ENCODE measurements at places on chromosomes 16 and 17.

DNA sequence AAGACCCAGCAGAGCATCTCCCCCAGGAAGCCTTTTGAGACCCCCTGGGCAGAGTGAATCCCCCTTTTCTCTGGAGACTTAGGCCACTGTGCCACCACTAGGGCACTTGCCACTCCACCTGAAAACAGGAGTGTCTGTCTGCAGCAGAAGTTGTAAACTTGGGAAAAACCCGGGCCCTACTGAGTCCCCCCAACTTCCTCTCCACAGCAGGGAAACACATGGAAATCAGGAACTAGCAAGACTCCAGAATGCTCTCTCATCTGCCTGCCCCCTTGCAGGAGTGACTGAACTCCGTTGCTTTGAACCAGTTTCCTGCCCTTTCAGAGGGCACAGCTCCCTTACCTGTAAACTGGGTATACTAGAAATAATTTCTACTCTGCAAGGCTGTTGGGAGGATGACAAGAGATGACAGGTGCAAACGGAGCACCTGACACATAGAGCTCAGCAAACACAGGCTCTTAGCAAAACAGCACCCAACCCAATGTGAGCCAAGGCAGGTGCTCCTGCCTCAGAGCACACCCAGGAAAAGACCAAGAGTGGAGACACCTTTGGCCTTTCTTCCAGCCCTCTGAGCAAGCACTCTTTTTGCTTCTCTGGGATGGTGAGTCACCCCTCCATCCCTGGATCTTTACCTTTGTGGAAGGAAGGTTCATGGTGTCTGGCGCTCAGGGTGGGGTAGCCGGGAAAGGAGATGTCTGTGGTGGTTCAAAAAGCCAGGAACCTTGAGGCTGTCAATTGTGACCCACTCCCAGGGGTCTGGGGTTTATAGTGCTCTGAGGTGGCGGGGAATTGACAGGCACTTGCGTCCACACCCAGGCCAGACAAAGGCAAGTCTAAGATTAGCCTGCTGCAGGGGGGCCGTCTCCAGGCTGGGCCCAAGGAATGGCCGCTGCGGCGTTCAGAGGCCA lies at the start of gene HCRT:
HCRT (minus strand) TSS at position 740 of the 908 bp plus-strand sequence; CDS start at position 653, 87 bp downstream.
- no peak for DNase-seq

GRCh38 chr17:44911133-44912001 lies 3.9 kb downstream of the GFAP start:
- peak; percentile 67 for DNase-seq

GRCh38 chr17:28335959-28336871 lies 654 bp downstream of the TNFAIP1 start:
- DNase-seq = peak; percentile 94

DNA sequence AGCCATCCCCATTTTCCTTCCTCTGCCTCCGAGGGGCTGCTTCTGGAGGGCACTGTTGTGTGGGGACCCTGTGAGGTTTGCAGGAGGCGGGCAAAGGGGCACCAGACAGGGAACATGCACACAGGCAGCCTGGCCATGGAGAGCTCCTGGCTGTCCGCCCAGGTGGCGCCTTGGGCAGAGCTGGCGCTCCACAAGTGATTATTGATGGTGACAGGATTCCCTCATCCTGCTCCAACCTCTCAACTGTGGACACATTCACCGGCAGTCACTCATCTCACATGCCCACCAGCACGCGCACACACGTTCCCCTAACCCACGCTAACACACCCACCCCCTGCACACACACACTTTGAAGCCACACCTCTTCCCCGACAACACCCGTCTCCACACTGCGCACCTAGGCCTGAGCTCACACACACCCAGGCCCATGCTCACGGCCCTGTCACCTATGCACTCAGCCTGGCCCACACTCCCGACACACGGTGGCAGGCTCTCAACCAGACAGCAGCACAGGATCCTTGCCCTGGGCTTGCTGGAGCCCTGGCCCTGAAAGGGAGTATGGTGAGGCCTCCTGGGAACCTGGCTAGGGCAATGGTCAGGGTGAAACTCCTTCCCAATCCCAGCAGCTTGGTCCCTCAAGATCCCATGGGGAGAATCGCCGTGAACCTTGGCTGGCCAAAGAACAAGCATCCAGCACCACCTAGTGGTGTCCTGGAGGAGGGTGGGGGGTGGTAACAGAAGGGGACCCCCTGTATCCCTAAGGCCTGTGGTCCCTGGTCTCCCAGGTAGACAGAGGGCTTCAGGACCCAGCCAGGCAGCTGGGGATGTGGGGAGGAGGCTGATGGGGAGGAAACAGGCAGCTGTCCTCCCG lies 3.6 kb downstream of the PNMT start:
- peak; percentile 85 for DNase-seq

DNA sequence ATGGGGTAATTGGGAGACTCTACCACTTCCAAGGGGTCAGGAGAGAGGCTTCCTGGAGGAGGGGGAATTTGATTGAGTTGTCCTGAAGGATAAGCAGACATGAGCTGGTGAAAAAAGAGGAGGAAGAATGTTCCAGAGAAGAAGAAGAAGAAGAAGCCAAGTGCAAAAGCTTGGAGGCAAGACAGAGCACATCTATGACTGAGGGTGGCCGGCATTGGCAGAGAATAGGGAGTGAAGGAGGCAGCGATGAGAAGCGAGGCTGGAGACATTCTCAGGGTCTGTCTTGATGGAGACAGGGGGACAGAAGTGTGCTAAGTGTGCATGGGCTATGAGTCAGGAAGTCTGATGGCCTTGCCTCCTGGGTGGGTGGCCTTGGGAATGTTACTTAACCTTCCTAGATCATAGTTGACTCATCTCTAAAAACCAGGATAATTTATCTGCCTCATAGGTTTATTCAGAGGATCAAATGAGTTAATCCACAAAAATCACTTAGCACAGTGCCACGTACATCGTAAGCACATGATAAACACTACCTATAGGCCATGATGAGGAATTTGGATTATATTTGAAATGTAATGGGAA lies 171.7 kb downstream of the ABCC12 start:
- peak; percentile 37 for DNase-seq

DNA sequence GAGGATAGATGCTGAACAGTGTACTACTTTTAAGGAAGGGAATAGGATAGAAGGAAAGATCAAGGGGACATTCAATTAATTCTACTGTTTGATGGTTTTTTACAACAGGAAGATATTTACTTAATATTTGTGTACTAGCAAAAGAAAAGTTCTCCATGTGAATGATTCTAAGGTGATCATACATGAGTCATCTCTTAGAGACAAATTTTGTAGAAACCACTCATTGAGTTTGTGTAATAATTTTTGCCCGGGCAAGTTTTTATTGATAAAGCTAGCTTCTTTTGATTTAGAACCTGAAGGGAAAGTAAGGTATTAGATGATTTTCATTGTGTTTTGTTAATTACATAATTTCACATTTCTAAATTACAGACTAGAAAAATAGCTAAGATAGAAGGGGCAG lies 172.8 kb upstream of the PSMD7 start:
- no peak for DNase-seq

- no peak for DNase-seq
These were observed 59.6 kb upstream of the CIBAR2 start for GRCh38 chr16:85171759-85172454.

- no peak for DNase-seq
These were observed 26.4 kb downstream of the PSME3IP1 start for GRCh38 chr16:57159447-57159846.

DNA sequence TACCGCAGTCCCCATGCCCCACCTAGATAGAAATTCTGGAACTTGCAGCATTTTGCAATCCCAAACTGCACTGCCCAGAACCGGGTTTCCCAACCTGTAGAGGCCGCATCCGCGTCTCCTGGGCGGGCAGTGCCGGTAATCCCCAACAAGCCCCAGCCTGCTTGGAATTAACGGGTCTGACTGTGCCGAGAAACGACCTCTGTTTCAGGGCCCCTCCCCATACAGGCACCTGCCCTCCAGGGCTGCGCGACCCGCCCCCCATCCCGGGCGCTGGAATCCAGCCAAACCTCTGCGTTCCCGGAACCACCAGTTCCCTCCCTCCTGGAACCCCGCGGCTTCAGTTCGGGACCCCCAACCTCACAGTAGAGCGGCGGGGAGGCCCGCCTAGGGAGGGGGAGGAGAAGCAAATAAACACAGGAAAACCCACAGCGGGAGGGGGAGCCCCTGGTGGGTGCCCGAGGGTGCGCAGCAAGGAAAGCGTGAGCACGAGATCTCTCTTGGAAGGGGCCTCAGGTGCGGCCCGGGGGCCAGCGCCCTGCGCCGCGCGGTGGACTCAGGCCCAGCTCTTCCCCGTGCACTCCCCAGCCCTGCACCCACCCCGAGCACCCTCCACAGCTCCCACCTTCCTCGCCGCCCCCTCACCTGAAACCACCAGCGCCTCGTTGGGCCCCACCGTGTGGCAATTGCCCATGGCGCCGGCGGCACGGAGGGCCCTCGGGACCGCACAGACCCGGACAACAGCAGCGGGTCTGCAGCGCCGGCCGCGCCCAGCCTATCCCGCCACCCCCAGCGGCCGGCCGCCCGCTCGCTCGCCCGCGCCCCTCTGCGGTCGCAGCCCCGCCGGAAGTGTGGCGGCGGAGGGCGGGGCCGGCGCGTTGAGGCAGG lies at the start of gene FLOT2:
FLOT2 (minus strand) TSS at position 850 of the 885 bp plus-strand sequence; CDS start at position 691, 159 bp downstream.
- DNase-seq = peak; percentile 89

GRCh38 chr17:27575912-27576252 lies 55.1 kb upstream of the LGALS9 start:
- DNase-seq = no peak

GRCh38 chr17:13996276-13996675 lies 73.0 kb upstream of the COX10 start:
- DNase-seq = no peak

- no peak for DNase-seq
These were observed 38.0 kb upstream of the MNT start for GRCh38 chr17:2438823-2439222.

DNA sequence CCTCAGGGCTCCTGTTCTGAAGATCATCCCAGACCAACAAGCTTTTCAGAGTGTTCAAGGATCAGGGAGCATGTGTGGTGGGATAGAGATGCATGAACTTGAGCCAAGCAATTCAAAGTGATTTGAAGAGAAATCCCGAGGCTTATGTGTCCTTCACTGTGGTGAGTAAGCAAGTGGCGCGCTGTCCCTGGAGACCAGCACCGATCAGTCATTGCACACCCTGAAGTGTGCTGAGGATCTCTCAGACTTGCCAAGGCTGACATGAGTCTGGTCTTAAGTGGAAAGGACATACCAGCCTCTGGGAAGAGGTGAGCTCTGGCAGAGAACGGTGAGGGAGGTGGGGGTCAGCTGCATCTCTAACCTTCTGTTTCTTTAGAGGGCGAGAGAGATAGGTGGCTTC lies 43.8 kb upstream of the CDH13 start:
- DNase-seq = no peak

- no peak for DNase-seq
These were observed 206.4 kb downstream of the KIF2B start for GRCh38 chr17:54028986-54029580.

DNA sequence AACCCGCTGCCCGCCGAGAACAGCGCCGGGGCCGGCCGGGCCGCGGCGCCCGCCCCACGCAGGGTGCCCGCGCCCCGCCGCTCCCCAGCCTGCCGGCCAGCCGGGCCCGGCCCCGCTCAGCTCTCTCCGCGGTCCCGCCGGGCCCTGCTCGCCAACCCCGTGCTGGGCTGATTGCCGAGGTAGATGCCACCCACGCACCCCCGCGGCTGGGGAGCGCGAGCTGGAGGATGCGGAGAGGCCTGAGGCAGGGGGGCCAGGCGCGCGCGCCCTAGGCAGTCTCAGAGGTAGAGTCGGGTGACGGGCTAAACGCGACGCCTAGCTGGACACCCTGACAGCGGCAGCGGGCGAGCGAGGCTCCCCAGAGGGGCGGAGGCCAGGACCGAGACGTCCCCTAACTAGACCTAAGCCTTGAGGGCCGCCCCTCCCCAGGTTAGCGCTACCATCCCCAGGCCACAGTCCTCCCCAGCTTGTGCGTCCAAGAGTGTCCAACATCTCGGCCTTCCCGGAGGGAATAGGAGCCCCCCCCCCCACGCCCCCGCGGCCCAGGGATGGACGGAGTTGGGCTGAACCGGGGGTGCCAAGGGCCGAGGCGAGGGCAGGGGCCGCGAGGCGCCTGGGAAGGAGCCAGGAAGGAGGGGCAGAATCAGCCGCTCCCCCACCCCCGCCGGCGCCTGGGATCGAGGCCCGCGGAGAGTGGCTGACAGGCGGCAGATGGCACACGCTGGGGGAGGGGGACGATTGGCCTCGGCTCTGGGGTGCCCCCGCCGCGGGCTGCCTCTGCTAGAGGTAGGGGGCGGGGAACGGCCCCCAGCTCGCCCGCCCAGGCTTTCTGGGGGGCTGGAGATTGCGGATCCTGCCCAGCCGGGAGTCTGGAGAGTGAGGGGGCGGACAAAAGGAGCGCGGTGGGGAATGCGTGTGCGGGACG lies 2.5 kb upstream of the ZNF423 start:
- peak; percentile 84 for DNase-seq

- no peak for DNase-seq
These were observed 101.5 kb downstream of the STXBP4 start for GRCh38 chr17:55069983-55070529.

Data from NCI-H82 (cell line).